Stimulated activated CD4-positive, alpha-beta T cell treated with anti-CD3 and anti-CD28 coated beads, TNF-alpha, amount 100 ng/mL, for 1 hour (primary cell): ENCODE measurements at places on chromosomes 16 and 17.

GRCh38 chr17:27466376-27466742 is 10.1 kb downstream of the KSR1 start:
- no peak for DNase-seq

DNA sequence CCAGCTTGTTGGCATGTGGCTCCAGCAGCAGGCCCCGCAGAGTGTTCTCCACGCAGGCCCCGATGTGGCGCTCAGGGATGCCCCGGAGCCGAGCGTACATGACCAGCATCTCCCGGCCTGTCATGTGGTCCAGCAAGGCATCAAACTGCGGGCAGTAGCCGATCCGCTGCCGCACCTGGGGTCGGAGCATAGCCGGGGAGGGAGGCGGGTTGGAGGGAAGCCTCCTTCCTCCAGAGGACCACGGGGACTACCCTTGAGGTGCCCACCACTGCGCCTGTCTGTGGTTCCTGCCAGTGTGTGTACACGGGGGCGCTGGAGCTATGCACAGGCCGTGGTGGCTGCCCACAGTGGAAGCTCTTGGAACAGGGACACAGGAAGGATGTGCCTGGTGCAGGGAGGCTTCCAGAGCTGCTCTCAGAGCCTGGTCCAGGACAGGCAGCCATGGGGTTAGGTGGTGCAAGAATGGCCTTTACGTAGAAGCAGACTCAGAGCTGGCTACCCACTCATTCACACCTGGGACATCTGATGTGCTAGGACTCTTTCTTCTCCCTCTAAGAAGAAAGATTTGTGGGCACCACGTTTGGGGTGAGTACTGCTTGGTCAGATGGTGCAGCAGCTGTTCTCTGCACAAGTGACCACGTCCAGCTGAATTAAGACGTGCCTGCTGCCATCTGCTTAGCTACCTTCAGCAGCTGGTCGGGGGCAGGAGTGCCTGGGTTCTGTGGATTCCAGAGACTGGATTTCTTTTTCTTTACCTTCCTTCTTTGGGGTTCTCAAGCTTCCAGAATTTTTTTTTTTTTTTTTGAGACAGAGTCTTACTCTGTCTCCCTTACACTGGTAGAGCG is 11.3 kb upstream of the RNPS1 start:
- no peak for DNase-seq

GRCh38 chr17:57243171-57243622 is 13.1 kb upstream of the MSI2 start:
- peak; percentile 67 for DNase-seq

DNA sequence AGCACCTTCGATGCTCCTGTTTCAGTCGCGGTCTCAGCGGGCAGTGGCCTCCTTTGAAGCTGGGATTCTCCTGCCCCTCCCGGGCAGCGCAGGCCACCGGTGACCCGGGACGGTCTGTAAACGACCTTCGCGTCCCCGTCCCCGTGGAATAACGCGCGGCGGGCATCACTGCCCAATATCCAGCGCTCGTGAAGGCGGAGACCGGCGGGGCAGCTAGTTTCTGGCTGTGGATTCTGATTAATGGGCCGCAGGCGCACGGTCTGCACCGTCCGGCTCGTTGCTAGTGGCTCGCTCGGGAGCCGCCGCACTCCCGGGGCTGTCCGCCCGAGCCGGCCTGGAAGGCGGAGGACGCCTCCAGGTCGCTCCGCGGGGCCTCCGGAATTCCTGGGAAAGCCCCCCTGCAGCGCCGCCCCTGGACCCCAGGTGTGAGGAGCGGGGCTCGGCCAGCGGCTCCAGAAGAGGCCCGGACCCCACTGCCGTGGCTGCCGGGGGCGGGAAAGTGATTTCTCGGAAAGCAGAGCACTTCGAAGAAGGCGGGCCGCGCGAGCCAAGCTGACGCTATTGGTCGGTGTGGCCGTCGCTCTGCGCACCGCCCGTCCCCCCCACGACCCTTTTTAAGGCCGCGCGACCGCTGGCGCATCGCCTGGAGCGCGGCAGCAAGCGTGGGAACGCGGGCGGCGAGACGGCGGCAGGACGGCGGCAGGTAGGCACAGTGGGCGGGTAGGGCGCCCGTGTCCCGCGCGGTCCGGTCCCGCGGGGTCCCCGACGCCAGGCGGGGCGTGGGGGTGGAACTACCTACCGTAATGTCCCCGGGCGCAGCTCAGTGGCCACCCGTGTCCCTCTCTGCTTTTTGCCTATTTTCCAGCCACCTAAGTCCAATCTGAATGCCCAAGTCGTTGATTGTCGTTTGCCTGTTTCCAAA is at the start of gene IRF8:
IRF8 (plus strand) TSS at position 642 of the 922 bp plus-strand sequence. CDS start 3,854 bp downstream, outside the sequence.
- DNase-seq: peak; percentile 40

- DNase-seq: no peak
Measured at GRCh38 chr16:78435260-78435659, 335.8 kb downstream of the WWOX start.

DNA sequence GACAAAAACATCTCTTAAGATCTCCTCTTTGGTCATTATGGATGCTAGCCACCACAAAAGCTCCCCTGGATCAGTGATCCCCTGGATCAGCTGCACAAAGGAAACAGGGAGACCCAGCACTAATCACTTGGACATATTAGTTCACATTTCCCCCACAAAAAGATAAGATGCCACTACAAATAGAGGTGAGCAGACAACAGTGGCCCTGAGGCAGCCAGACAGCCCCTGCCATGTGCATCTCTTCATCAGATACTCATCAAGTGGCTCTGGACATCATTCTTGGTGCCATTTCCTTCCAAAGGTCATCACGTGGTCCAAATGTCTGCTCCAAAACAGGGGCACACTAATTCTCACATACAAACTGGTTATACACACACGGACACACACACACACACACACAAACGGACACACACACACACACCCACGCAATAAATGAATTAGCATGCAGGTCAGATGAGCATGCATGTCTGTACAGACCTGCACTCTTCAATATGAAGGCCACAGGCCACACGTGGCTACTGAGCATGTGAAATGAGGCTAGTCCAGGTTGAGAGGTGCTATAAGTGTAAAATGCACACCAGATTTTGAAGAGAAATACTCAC is 4.1 kb downstream of the USP36 start:
- no peak for DNase-seq

GRCh38 chr16:3131755-3132377 is 3.0 kb upstream of the ZNF213 start:
- peak; percentile 34 for DNase-seq

- no peak for DNase-seq
Measured at GRCh38 chr17:64240261-64240740, 22.8 kb downstream of the TEX2 start.
